ENCODE measurements at places on chromosomes 1 and 21. TPM values are rescaled to one million over a fixed set of nuclear protein-coding genes. Genes with fewer than 3 reads are reported as not detected.

Gene LCE1D
- not detected for total RNA-seq

Gene SLAMF1
- not detected for total RNA-seq

Gene TMEM269
- total RNA-seq = 0.12 TPM

Gene KCNJ6
- total RNA-seq = not detected

Gene SMG7
- 23.7 TPM for total RNA-seq

Gene SPRR2A
- total RNA-seq = not detected
